Pancreas (tissue), 10 donors: ENCODE measurements at places on chromosomes 3 and 15. TPM values are rescaled to one million over a fixed set of nuclear protein-coding genes. Genes with fewer than 3 reads are reported as not detected.
A peak's percentile ranks its signal among the peaks of the same experiment; 100 is the strongest.

DNA sequence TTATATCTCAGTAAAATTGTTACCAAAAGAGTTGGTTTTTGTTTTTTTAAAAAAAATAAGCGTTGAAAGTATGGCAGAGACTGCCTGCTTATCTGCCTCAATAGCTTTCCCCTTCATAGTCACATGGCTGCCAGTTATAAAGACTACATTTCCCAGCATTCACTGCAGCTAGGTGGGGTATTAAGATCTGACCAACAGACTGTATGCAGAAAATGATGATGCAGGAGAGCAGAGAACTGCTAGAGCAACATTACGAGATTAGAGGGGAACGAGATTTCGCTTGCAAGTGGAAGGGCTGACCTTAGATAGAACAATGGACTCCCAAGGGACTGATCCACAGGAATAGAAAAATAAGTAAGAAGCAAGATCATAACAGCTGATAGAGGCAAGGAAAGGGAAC is 14.3 kb downstream of the RHOA start:
- DNase-seq: no peak

DNA sequence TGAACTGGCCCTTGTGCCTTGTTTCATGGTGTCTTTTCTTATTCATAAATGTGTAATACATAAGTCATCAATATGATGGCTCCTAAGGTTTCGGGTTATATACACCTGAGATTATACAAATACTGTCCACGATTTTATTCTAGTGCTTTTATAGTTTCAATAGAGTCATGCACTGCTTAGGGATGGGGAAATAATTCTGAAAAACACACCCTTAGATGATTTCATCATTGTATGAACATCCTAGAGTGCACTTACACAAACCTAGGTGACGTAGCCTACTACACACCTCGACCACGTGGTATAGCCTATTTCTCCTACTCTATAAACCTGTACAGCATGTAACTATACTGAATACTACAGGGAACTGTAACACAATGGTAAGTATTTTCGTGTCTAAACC is 988.8 kb upstream of the NR2F2 start:
- no peak for DNase-seq

GRCh38 chr15:65824941-65825544 is 33.0 kb upstream of the DENND4A start:
- DNase-seq: no peak

GRCh38 chr3:29936054-29936453 is 655.2 kb downstream of the RBMS3 start:
- no peak for DNase-seq

DNA sequence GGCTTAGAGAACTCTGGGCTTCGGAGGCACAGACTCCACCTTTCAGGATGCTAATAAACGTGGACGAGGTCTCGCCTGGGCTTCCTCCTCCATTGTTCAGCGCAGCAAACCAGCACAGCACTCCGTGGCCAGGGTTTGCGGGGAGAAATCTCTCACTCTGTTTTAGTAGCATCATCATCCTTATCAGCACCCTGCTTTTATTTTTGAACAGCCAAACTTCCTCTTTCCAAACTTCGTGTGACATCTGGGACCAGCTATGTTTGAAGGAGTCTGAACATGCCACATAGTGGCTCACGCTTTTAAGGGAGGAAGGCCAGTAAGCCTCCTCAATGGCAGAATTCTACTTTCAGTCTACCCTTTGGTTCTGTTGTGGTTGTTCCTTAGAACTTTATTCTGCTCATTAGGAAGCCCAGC is 149.0 kb downstream of the PGPEP1L start:
- no peak for DNase-seq

DNA sequence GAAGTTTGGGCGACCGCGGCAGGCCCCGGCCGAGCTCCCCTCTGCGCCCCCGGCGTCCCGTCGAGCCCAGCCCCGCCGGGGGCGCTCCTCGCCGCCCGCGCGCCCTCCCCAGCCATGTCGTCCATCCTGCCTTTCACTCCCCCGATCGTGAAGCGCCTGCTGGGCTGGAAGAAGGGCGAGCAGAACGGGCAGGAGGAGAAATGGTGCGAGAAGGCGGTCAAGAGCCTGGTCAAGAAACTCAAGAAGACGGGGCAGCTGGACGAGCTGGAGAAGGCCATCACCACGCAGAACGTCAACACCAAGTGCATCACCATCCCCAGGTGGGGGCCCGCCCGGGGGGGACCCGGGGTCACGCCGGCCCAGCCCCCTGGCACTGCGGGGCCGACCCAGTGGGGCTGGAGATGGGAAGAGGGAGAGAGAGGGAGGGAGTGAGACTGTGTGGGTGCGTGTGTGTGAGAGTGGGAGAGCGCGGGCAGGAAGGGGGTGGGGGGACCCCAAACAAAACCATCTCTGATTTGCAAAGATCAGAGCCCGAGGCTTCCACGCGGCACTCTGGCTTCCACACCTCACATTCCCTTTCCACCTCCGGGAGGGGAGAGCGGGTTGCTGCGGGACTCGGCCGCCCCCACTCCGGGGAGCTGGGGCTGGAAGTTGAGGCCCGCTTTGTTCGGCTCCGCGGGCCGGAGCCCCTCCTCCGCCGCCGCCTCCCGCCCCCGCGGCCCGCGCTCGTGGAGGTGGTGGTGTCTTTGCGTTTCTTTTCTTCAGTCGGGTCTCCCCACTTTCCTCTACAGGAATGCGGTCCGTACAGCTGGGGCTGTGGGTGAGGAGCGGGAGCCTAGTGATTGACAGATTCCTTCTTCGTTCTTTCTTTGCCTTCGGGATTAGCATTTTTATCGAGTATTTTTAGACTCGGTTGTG is 898 bp downstream of the SMAD3 start:
- no peak for DNase-seq

GRCh38 chr3:109336291-109336861 is 970 bp downstream of the DPPA4 start:
- no peak for DNase-seq

GRCh38 chr15:40746916-40747418 is 8.1 kb downstream of the RMDN3 start:
- no peak for DNase-seq

DNA sequence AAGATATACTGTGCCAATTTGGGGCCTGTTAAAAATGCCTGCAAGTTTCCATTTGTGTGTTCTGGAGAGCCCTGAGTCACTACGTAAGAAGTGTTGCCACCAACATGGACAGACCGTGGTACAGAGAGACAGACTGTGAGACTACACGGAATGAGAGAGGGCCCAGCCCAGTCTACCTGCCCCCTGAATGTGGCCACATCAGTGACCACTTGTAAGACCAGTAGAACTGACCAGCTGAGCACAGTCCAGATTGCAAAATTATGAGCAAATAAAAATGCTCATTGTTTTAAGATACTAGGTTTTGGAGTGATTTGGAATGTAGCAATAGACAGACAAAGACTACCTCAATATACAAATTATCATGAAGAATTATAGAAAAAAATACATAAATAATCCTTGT is 42.0 kb downstream of the ATR start:
- no peak for DNase-seq

- DNase-seq: no peak
These were observed 74.2 kb upstream of the PROK2 start for GRCh38 chr3:71859123-71859519.

Gene KLHL25
- total RNA-seq: 1.5 TPM

GRCh38 chr3:20028905-20029331 is 11.3 kb upstream of the KAT2B start:
- DNase-seq: no peak

Gene LRRK1
- total RNA-seq: 12.0 TPM

- DNase-seq: no peak
These were observed 988.1 kb downstream of the FHIT start for GRCh38 chr3:60263191-60263590.

Gene ALDH1A3
- total RNA-seq: 7.9 TPM

DNA sequence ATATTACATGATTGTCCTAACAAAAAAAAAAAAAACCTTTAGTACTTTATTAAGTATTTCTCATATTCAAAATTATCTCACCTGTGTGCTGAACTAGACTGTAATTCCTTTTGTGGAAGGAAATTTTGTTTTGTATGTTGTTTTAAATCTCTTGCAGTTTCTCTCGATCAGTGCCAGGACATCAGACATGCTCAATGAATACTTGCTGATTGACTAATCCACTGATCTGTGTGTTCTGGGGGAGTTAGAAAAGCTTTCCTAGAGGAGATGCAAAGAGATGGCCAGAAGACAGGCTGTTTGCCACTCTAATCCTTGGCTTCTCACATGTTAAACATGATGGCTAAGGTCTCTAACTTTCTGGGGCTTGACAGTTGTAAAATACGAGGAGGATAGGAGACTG is 233.3 kb upstream of the NR2E3 start:
- no peak for DNase-seq

- no peak for DNase-seq
These were observed 36.8 kb upstream of the KIF23 start for GRCh38 chr15:69377216-69377970.

Gene ITIH1
- 0.35 TPM for total RNA-seq

- DNase-seq: no peak
These were observed 96.6 kb downstream of the DNAJB8 start for GRCh38 chr3:128369881-128370642.

GRCh38 chr3:3552761-3553160 is 246.5 kb upstream of the LRRN1 start:
- no peak for DNase-seq

DNA sequence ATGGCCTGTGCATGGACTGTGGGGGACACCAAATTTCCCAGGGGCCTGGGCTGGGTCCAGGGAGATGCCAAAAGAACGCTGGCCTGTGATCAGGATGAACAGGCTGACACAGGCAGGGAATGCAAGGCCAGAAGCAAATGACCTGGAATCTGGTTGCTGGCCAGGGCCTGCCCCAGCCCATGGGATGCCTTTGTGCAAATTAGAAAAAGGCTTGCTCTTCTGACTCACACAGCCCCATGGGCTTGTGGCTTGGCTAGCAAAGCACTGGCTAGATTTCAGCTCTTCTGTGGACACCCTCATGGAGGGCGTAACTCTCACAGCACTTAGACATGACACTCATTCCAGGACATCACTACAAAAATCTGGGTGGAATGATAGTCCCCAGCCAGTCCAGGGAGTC is 356.0 kb downstream of the SHQ1 start:
- peak; percentile 24 for DNase-seq

DNA sequence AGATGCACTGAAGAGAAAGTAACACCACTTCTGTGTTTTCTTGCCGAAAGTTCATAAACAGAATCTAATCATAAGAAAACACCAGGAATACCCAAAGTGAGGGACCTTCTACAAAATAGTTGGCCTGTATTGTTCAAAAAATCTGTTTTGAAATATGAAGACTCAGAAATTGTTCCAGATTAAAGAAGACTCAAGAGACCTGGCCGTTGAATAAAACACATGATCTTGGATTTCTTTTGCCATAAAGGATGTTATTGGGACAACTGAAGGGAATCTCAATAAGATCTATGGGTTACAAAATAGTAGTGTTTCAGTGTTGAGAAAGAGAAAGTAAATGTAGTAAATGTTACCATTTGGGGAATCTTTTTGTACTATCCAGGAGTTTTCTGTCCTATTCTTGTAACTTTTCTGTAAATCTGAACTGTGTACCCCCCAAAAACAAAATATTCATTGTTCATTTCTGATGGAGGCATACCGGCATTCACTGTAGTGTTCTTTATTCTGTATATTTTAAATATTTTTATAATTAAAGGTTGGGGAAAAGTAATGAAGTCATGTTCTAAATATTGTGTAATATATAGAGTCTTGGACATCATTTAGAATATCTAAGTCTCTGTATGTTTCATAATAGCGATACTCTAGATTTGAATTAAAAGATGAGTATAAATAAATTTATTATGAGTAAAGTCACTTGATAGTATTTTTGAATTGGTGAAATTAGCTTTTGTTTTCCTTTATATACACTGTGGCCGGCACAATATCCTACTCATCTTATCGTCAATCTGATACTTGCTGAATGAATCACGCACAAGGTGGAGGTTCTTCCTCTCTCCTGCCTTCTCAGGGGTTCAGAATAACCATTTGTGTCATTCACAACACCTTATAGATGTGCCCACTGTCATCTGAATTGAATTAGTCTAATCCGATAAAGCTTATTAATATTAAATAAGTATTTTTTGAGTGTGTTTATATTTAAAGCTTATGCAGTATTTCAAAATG is 66.7 kb downstream of the TRAK1 start:
- no peak for DNase-seq

Gene PROS1
- 1.4 TPM for total RNA-seq

Gene SCAANT1
- total RNA-seq: not detected

- no peak for DNase-seq
These were observed 137.7 kb downstream of the PLD1 start for GRCh38 chr3:171672538-171672937.

Gene CCDC33
- total RNA-seq: not detected

DNA sequence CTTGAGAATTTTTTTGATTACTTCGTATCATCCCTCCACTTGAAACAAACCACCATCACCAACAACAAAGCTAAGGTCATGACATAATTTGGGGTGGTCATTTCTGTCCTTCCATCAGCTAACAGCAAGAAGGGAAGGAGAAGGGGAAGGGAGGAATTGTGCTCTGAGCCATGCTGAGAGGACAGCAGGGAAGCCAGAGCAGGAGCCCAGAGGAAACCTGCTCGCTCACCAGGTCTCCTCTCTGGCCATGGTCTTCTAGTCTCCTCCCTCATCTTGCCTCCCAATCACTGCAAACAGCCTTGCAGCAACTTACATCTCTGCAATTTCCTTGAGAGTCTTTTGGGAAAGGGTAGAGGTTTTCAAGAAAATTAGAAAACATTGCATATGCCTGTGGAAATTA is 196.7 kb downstream of the SSR3 start:
- DNase-seq: no peak

DNA sequence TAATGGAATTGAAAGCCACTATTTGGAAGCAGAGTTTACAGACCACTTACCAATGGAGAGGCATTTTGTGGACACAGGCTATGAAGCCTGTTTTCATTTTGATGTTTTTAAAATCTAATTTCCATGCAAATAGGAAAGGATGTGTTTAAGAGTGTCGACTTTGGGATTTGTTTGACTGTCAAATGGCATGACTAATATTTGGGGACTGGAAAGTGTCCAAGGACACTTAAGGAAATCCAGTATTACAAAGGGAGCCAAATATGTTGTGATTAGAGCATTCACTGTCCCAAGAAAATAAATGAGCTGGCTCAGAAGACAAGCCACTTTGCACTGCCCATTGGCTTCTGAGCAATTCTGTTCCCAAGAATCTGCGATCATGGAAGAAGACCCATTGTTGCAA is 34.0 kb upstream of the SLC6A11 start:
- no peak for DNase-seq

GRCh38 chr15:68634531-68634930 is 55.7 kb downstream of the CORO2B start:
- no peak for DNase-seq

- DNase-seq: no peak
These were observed 18.1 kb upstream of the ZBED2 start for GRCh38 chr3:111613294-111613693.

DNA sequence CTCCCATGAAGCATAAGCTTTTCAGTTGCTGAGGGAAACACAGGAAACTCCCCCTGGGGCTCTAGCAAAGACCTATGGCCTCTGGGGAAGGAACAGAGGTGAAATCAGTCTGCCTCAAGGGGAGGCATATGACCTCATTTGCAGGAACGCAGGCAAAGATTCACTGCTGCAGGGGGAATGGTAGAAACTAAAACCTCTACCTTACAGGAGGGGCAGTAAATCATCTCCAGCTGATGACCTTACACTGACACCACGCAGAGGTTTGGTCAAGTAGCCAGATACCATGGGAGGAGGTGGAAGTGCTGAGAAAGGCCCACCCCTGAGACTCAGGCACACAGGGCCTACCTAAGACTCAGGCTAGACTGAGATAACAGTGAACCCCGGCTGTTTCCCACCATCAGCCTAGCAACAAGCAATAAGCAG is 81.1 kb downstream of the RAD18 start:
- no peak for DNase-seq

Gene VILL
- 2.9 TPM for total RNA-seq

Gene ONECUT1
- total RNA-seq: 37.5 TPM

GRCh38 chr15:98442379-98442833 is 205.9 kb upstream of the IGF1R start:
- no peak for DNase-seq

Gene PLA2G4B
- total RNA-seq: 6.4 TPM
